ENCODE measurements at places on chromosomes 7 and 10. TPM values are rescaled to one million over a fixed set of nuclear protein-coding genes. Genes with fewer than 3 reads are reported as not detected.

TRIM8 gene
- 69.2 TPM for total RNA-seq

AGFG2 gene
- total RNA-seq, result 20.0 TPM

DOCK1 gene
- total RNA-seq, result 17.1 TPM

UCMA gene
- not detected for total RNA-seq

TYW1 gene
- 20.3 TPM for total RNA-seq

CDK1 gene
- total RNA-seq, result 148 TPM

All from Caki2 (cell line).